ENCODE measurements at places on chromosomes 5 and 9.

DNA sequence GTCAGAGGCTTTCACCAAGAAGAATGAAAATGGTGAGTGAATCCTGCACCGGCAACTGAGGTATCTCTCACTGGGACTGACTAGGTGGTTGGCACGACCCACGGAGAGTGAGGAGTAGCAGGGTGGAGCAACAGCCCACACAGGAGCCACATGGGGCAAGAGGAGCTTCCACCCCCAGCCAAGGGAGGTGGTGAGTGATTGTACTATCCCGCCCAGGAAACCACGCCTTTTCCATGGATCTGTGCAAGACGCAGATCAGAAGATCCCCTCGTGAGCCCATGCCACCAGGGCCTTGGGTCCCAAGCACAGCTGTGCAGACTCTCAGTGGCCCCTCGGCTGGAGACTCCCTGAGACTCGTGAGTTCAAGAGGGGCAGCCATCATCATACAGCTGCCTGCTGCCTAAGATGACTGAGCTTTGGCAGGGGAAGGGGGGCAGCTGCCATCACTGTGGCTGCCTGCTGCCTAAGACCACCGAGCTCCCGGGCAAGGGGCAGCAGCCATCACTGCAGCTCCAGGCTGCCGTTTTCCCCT lies 229.5 kb downstream of the AP3B1 start:
- DNase-seq = no peak

- DNase-seq = no peak
Observed at GRCh38 chr5:112217843-112218579, 201.1 kb downstream of the EPB41L4A start.

GRCh38 chr5:19208397-19208796 lies 779.6 kb downstream of the CDH18 start:
- no peak for DNase-seq

GRCh38 chr5:62542720-62543119 lies 35.9 kb upstream of the LRRC70 start:
- DNase-seq = no peak

DNA sequence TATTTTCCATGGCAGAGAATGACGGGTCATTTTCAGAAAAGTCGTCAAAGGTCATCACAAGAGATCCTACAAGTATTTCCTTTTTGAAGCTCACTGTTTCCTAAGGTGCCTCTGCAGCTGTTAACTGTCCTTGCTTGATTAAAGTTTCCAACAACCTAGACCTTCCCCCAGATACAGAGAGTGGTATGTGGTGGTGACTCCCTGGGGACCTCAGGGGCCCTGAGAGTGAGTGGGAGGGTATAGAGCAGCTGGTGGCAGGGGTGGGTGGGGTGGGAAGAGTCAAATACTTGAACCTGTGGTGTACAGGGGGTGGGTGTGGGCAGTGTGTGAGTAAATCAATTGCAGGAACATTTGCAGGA lies 1.6 kb upstream of the CD72 start:
- no peak for DNase-seq

GRCh38 chr5:167880420-167880819 lies 411.0 kb upstream of the WWC1 start:
- no peak for DNase-seq

- no peak for DNase-seq
Observed at GRCh38 chr9:71975833-71976232, 64.4 kb downstream of the C9orf85 start.

- no peak for DNase-seq
Observed at GRCh38 chr5:102498271-102499034, at the start of gene SLCO6A1. Gene SLCO6A1, minus strand, starts transcription at chr5:102499001. Its CDS starts 157 bp downstream, at chr5:102498844.

DNA sequence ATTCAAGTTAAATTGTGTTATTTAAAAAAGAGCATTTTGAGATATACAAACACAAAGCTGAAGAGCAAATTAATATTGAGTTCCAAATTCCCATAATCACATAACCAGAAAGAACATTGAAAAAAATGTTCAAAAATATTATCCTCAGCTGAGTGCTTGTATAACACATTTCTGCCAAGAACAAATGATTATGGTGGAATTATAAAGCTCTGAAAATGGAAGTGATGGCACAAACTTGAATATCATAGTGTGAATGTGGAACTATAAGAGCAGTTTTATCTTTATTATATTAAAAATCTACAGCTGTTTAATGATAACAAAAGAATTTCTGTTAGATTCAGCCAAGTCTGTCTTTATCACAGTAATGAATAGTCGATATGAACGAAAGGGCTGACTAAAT lies 117.8 kb downstream of the MEF2C start:
- no peak for DNase-seq

- no peak for DNase-seq
Observed at GRCh38 chr5:167356374-167356773, 935.1 kb upstream of the WWC1 start.

GRCh38 chr5:172569861-172570558 lies 71.1 kb upstream of the NEURL1B start:
- no peak for DNase-seq

Data from stimulated activated CD8-positive, alpha-beta memory T cell treated with anti-CD3 and anti-CD28 coated beads, Interleukin-15, amount 100 ng/mL, for 1 hour (primary cell).